ENCODE measurements at places on chromosomes 12 and 14.
A peak's percentile ranks its signal among the peaks of the same experiment; 100 is the strongest.

DNA sequence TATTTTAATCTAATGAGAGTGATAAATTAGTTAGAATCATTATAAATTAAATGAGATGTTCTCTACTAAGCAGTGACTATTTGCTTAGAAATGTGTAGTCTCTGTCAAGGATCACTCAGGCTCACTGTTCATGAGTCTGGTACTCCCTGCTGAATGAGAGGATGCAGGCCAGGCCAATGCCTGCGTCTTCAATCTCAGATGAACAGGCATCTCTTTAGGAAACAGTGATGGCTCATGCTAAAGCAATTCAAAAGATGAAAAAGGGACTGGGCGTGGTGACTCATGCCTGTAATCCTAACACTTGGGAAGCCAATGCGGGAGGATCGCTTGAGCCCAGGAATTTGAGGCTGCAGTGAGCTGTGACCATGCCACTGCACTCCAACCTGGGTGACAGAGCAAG lies 106.8 kb downstream of the ZFC3H1 start:
- no peak for DNase-seq

DNA sequence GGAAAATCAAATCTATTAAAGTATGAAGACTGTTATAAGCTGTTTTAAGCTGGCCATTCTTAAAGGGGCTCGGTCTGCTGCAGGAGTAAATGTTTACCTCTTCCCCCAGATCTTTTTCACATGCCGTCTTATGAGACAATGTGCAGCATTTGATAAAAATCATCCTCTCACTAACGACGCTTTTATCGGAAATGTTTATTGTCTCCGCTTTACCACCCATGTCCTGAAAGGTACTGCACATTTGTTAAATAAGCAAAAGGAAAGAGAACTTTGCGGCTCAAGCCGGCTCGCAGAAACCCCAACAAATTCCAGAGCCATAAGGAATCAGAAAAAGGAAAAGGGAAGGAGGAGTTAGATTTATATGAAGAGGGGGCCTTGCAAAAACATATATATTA lies 137.8 kb downstream of the HMGA2 start:
- DNase-seq: no peak

GRCh38 chr14:77495334-77495733 lies 3.3 kb downstream of the ISM2 start:
- no peak for DNase-seq

DNA sequence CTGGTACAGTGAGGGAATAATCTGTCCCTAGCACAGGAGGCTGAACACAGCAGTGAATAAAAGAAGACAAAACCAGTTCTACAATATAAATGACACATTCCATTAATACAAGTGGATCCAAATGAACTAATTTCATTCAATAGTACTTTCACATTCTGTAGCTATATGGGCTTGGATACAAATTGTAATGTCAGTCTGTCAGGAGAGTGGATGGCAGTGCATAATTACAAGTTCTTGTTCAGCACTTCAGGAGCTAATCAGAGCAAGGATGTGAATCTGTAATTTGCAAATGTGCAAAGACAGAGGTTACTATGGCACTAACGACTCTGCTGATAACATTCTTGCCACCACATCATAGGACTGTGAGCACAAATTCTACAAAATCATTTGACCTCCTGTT lies 697.9 kb downstream of the DIO2 start:
- DNase-seq: no peak

- no peak for DNase-seq
Observed at GRCh38 chr14:22484632-22485031, 104.4 kb downstream of the DAD1 start.

DNA sequence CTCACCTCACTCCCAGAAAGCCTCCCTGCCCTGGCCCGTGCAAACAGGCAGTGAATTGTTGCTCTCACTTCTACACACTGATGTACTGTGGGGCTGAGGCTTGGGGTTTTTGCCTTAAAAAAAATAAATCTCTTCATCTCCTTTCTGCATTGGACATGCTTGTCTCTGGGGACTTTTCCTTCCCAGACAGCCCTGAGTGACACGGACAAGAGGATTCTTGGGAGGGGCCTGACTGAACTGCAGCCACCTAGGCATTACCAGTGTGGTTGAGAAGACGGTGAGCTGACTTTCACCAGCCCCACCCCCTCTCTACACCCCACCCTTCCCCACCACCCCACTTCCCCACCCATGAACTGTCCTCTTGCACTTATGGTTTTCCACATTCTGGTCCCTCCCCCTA lies 51.6 kb upstream of the PARP11 start:
- DNase-seq: no peak

- no peak for DNase-seq
Observed at GRCh38 chr12:1330477-1330827, 263.9 kb downstream of the FBXL14 start.

DNA sequence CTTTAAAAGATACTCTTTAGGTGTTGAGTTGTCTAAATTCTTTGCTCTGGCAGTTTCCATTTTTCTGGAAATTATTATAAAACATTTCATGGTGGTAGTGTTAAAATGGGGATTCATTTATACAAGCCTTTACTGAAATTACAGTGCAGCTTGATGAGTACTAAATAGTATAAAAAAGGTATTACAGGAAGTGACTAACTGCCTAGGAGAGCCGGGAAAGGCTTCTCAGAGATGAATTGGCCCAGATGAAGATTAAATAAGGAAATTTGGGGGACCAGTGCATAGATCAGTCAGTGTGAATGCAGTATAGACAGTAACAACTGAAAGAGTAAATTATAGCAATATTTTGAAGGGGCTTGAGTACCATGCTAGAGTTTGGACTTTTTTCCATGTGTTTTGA lies 7.5 kb downstream of the PSMA6 start:
- no peak for DNase-seq

DNA sequence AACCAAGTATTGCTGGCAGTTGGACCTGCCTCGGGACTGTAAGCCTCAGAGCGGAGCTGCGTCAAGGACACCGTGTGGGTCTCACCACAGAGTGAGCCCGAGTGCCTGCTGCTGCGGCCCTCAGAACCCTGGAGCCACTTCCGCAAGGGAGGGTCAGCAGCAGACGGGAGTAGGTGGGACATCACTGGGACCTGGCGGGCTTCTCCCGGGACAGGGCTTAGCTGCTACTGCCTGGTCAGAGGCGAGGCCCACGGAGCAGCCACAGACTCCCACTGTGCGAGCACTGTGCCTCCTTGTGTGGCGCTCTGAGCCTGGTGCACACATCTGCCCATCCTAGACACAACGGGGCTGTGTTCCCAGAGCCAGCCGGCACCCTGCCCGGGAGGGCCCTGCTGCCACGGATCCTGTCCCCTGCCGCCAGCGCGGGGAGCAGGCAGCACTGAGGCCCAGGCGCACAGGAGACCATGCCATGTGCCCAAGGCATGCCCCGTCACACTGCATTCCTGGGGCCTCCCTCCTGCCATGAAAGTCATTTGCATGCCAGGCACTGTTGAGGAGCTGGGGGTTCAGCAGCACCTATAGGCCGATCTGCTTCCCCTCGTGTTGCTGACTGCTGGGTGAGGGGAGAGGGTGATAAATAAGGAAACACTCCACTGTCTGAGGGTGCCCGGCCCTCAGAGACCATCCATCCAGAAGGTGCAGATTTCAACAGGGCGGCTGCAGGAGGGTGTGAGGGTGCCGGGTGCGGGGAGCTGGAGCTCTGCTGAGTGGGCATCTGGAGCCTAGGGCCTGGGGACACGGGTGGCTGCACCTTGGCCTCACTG lies 10.0 kb downstream of the HIP1R start:
- DNase-seq: no peak

- no peak for DNase-seq
Observed at GRCh38 chr12:96186607-96187301, 7.4 kb upstream of the ELK3 start.

GRCh38 chr12:47097276-47097896 lies 17.6 kb upstream of the AMIGO2 start:
- no peak for DNase-seq

DNA sequence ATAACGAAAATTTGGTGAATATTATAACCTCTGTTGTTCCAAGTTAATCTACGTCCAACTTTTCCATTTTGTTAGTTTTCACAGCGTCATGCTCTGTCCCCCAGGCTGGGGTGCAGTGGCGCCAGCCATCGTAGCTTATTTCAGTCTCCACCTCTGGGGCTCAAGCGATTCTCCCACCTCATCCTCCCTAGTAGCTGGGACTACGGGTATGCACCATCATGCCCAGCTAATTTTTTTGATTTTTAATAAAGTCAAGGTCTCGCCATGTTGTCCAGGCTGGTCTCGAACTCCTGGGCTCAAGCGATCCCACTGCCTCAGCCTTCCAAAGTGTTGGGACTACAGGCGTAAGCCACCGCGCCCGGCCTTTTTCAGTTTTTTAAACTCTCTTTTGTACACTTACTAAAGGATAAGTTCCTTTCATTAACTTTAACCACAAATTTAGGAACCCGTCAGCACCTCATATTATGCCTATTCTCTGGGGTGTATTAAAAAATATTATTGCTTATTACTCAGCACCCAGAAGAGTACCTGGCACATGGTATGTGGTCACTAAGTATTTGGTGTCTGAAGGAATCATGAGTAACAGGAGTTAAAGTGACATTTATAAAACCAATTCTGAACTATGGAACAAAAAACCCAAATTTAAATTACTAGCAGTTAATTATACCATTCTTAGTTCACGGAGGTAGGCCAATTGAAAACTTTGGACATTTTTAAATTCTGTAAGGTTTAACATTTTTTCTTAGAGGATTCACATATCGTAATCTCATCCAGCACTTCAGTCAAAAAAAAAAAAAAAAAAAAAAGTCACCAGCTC lies 925 bp upstream of the MIPOL1 start:
- DNase-seq: no peak

DNA sequence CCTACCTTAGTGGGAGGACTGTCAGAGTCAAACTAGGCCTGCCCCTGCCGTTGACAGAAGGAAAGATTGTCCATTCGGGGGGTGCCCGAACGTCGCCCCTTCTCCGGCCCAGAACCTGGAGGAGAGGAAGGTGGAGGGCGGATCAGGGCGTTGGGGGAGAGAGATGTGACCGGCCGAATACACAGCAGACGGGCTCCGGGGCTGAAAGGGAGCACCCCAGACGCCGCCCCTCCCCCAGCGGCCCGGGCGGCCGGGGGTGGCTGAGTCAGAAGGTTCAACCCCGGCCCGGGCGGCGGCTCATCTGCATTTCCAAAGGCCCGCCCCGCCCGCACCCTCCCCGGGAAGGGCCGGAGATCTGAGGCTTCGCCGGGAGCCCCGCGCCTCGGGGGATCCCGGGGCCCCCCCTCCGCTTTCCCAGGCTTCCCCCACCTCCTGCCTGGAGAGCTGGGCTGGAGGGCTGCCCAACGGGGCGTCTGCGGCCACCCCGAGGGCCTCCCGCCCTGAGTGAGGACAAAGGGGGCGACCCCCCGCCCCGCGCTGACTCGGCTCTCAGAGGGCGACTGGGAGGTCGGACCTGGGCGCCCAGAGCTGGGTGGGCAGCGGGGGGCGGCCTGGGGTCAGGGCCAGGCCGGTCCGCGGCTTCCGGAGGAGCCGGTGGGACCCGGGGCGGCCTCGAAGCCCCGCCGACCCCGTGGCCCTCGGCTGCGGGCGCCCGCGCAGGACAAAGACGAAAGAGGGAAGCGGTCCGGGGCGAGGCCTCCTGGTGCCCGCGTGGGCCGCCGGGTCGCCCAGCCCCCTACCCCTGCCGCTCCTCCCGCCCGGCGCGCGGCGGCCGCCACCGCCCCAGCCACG lies 3.7 kb upstream of the SETD1B start:
- DNase-seq: peak; percentile 88

DNA sequence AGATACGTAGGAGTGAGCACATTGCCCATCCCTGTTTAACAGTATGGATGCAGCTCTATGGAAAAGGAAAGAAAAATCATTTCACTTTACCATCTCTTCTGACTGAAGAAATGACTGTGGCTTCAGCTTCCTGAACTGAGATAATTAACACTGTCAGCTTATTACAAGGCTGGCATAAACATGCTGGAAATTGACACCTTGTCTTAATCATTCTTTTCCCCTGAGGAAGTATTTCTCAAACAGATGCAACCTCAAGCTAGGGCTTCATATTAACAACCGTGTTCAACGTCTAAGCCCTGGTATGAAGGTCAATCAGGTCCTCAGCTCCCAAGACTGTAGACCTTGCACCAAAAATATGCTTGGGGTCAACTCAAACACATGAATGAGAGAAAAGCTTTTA lies 25.0 kb downstream of the RERG start:
- DNase-seq: no peak

- DNase-seq: no peak
Observed at GRCh38 chr12:113241191-113242025, 20.1 kb downstream of the TPCN1 start.

DNA sequence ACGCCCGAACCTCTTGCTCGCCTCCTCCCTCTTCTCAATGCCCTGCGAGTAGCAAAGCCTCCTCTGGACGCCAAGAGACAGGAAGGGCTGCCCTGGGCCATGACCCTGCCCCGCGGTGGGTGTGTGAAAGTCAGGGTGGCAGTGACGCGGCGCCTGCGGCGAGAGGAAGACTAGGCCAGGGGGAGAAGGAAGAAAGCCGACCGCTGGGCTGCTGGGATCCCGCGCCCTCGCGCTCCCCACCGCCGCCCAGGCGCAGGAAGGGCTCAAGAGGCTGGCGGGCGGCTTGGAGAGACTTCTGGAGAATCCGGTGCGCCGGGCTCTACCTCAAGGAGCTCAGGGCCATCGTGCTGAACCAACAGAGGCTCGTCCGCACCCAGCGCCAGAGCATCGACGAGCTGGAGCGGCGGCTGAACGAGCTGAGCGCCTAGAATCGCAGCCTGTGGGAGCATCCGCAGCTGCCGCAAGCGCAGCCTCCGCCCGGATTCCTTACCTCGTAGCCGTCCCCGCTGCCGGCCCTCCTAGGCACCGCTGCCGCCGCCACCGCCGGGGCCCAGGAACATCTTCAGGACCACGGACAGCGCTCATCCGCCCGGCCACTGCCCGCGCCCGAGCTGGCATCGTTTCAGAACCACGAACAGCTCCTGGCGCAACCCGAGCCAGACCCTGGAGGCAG lies 105.0 kb upstream of the PRB2 start:
- DNase-seq: peak; percentile 65

DNA sequence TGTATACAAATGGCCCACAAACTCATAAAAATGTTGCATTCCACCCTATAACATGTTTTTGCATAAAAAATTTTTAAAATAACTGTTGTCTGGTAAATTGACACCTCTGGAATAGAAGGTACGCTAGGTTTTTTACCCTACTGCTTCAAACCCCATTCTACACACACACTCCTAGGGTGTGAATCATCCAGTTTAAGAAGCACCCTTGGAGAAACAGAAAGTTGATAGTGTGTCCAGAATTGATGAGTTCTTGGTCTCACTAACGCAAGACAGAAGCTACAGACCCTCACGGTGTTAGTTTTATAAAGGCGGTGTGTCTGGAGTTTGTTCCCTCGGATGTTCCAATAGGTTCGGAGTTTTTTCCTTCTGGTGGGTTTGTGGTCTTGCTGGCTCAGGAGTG lies 158.5 kb downstream of the KLRB1 start:
- no peak for DNase-seq

Data from breast epithelium (tissue), 4 donors.